Stomach (tissue), 19 donors: ENCODE measurements at places on chromosomes 6 and 20. TPM values are rescaled to one million over a fixed set of nuclear protein-coding genes. Genes with fewer than 3 reads are reported as not detected.

GRCh38 chr6:121999456-122000065 lies 399.9 kb upstream of the HSF2 start:
- no peak for DNase-seq

DNA sequence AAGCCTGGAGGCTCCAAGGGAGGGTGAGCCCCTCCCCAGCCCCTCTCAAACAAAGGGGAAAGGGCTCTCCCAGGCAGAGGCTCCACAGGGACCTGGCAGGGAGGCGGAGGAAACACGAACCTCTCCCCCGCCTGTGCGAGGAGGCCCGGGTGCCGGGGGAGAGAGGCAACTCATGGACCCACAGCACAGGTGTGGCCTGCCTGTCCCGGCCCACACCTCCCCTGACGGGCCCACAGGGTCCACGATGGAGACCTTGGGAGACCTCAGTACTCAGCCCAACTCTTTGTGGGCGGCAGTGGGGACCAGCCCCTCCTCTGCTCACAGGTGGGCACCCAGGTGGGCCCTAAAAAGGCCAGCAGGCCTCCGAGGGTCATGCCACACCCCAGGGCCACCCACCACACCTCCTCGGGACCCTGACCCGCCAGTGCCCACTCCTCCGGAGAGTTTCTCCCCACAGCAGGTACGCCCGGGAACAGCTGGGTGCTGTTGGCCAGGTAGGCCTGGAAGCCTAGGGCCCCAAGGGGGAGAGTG lies 12.2 kb downstream of the LAMA5 start:
- no peak for DNase-seq

DNA sequence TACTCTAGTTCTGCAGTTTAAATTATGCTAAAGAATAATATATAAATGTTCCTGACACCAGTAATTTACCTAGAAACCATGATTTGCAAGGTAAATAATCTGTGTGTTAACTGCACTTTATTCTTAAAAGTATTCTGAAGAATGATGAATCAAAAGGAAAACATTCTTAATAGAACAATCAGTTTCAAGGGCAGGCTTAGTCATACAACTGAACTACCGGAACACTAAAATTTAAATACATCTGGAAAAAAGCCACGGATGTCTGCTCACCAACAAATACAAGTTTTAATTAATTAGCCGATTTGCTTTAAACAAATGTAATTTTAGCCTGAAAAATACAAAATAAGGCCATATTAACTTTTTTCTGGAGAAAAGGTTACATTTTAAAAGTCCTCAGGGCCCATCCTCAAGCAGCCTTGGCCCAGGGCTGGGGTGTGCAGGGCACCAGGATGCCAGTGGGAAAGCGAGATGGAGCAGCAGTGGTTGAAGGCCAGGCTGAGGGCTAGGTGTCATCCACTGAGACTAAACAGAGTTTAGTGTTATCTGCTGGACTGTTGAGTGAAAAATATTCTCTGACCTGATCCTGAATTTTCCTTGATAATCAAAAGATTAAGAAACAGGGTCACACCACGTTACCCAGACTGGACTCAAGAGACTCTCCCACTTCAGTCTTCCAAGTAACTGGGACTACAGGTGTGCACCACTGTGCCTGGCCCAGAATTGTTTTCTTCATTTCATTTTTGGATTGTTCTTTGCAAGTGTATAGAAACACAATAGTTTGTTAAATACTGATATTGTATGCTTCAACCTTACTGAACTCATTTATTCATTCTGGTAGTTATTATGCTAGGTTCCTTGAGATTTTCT lies 88.2 kb upstream of the DST start:
- DNase-seq: no peak

DNA sequence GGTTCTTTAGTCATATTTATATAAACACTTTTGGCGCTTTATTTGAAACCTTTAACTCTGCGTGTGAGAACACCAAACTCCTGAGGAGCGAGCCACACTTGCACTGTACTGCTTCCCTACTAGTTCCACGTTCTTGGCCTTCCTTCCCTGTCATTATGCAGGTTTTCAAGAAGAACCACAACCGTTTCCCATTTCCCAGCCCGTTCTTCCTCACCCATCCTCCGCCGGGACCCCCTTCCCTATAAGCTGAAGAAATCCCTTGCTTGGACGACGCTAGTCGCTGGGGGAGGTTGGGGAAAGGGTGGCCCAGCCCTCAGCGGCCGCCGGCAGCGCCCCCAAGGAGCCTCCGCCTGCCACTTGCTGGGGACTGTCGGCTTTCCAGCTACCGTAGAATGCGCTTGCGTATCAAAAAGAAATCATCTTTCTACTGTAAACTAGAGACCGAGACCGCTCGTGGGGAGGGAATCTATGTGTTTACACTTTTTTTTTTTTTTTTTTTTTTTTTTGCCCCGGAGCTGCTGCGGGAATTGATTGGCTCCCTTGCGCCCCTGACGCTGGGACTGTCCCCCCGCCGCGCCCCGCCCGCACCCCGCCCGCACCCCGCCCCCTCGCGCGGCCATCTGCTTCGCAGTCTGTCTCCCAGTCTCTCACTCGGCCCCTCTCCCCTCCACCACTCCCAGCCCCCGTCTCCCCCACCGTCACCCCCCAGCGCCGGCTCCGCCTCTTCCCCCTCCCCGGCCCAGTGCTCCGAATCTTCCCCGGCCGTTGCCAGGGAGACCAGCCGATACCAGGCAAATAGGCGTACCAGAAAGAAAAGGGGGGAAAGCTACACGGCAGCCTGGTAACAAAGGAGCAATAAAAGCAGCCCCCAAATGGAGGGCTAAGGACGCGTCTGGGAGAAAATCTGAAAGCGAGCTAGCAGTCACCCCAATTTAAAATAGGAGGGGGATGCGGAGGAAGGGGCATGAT lies 2.3 kb upstream of the MARCKS start:
- DNase-seq: peak; percentile 67

GRCh38 chr6:135159531-135159930 lies 21.6 kb upstream of the MYB start:
- DNase-seq: no peak

GRCh38 chr6:155543166-155543847 lies 87.7 kb upstream of the NOX3 start:
- DNase-seq: no peak

GRCh38 chr6:129100164-129100563 lies 217.2 kb downstream of the LAMA2 start:
- DNase-seq: no peak

Gene GSTA4
- 28.7 TPM for total RNA-seq

Gene BPI
- total RNA-seq: not detected
